ENCODE measurements at places on chromosomes 4 and X.
A peak's percentile ranks its signal among the peaks of the same experiment; 100 is the strongest.

GRCh38 chr4:74111306-74111975, 12.4 kb upstream of the CXCL2 start:
- H3K4me1 ChIP-seq: peaks cover under 1% of the 10 kb centered on the region
- H3K4me3 ChIP-seq: no peak overlapping the region
- H3K27ac ChIP-seq: no peak overlapping the region
- H3K36me3 ChIP-seq: no peaks in the 10 kb centered on the region
- H3K27me3 ChIP-seq: no peaks in the 10 kb centered on the region
- DNase-seq: no peak

GRCh38 chrX:107747596-107748161, 27.9 kb downstream of the TSC22D3 start:
- H3K36me3 ChIP-seq: no peaks in the 10 kb centered on the region
- peak overlapping the region; percentile 68 for H3K27ac ChIP-seq

DNA sequence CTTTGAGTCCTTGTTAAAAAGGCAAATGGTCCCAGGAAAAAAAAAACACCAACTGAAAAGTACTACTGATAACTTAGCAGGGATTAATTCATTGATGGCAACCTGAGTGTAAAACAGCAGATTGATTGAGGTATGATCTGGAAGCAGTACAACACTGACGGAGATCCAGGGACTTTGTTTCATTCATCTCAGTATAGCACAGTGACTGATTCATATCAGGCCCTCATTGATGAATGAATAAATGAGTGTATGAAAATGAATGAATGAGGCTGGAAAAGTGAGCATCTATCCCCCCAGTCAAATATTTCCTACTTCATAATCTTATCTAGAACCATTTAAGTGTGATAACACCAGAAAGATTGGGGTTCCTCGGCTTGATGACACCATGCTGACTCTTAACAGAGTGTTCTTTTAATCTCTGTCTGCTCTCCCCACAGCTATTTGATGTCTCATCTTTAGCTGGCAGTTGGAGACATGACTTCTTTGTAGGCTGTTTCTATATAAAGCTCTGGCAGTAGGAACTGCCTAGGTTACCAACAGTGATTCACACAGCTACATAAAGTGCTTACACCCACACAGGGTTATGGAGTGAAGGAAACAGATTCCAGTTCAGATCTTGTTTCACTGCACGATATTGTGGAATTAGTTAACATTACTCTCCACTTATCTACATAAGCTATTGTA, 18.6 kb upstream of the RNF128 start:
- DNase-seq: no peak
- no peaks in the 10 kb centered on the region for H3K4me1 ChIP-seq
- H3K4me3 ChIP-seq: no peak overlapping the region
- H3K27ac ChIP-seq: no peak overlapping the region
- H3K27me3 ChIP-seq: no peaks in the 10 kb centered on the region
- H3K36me3 ChIP-seq: no peaks in the 10 kb centered on the region

GRCh38 chrX:132983496-132983895, 25.1 kb upstream of the HS6ST2 start:
- no peaks in the 10 kb centered on the region for H3K36me3 ChIP-seq
- H3K27ac ChIP-seq: no peak overlapping the region
- no peaks in the 10 kb centered on the region for H3K4me1 ChIP-seq
- no peak for DNase-seq
- no peaks in the 10 kb centered on the region for H3K27me3 ChIP-seq

- no peaks in the 10 kb centered on the region for H3K36me3 ChIP-seq
- peak; percentile 10 for DNase-seq
- H3K4me3 ChIP-seq: no peak overlapping the region
- peaks cover 3% of the 10 kb centered on the region for H3K27me3 ChIP-seq
These were observed 7.4 kb downstream of the SNCA start for GRCh38 chr4:89829470-89830138.

GRCh38 chr4:185343726-185344581, 51.8 kb downstream of the LRP2BP start:
- peak; percentile 25 for DNase-seq
- no peak overlapping the region for H3K4me3 ChIP-seq
- no peaks in the 10 kb centered on the region for H3K4me1 ChIP-seq
- H3K36me3 ChIP-seq: no peaks in the 10 kb centered on the region
